Stomach (tissue), 19 donors: ENCODE measurements at places on chromosomes 12 and 14. TPM values are rescaled to one million over a fixed set of nuclear protein-coding genes. Genes with fewer than 3 reads are reported as not detected.
A peak's percentile ranks its signal among the peaks of the same experiment; 100 is the strongest.

C14orf180 gene
- total RNA-seq = 3.8 TPM

SERPINA12 gene
- total RNA-seq = not detected

L2HGDH gene
- total RNA-seq = 2.9 TPM

PRICKLE1 gene
- 15.1 TPM for total RNA-seq

AKAP3 gene
- total RNA-seq = 0.29 TPM

HOXC13 gene
- not detected for total RNA-seq

SIRT4 gene
- 5.3 TPM for total RNA-seq

METTL17 gene
- total RNA-seq = 125 TPM

CPNE6 gene
- not detected for total RNA-seq

SLCO1B3 gene
- total RNA-seq = not detected

PPP4R4 gene
- total RNA-seq = 11.7 TPM

APOLD1 gene
- total RNA-seq = 39.7 TPM

ART4 gene
- total RNA-seq = 2.0 TPM

GDF3 gene
- not detected for total RNA-seq

TTC9 gene
- 1.8 TPM for total RNA-seq

- DNase-seq = peak; percentile 70
These were observed 539 bp upstream of the HMGA2 start for GRCh38 chr12:65823513-65824375.

DNA sequence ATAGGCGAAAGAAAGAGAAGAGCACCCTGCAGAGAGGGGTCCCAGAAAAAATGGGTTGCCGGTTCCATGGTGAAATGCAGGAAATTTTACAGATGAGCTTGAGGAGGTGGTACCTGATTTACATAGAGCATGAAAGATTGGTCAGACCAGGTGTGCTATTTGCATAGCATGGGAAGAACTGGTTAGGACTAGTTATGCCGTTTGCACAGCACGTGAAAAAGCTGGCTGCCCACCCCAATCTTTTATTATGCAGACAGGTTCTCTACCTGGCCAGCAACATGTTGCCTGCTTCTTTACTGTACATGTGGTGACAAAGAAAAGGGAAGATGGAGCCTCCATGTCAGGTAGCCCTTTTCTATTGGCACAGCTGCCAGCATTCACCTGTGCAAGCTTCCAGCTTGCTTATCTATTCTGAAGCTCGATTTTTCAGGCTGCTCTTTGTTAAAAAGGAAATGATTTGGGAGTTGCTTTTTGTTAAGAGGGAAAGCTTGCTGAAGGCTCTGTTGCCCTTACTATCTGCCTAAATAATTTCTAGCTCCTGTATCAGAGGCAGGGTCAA is 62.9 kb upstream of the ELK3 start:
- peak; percentile 39 for DNase-seq

DNA sequence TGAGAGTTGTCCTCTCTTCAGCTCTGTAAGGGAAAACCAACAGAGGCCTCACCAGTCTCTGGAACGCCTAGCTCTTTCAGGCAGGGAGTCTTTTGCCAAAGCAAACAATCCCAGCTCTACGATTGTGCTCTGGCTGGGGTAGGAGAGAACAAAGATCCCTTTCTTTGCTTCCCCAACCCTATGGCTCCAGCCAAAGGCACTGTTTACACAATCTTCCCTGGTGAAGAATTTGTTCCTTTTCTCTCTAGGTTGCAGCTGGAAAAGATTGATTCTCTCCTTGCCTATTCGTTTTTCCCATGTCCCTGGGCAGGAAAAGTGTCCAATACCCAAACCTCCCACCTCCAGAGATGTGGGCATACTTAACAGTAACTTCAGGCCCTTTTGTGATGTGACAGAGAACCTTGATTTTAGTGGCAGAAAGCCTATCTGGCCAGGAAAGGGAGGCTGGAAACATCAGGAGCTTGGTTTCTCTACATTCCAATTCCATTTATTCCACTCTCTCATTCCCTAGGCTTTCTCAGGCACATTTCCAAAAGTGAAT is 16.8 kb downstream of the ATP5MC2 start:
- DNase-seq = peak; percentile 88

GRCh38 chr14:27668531-27668930 is 1070.7 kb upstream of the NOVA1 start:
- DNase-seq = no peak

DNA sequence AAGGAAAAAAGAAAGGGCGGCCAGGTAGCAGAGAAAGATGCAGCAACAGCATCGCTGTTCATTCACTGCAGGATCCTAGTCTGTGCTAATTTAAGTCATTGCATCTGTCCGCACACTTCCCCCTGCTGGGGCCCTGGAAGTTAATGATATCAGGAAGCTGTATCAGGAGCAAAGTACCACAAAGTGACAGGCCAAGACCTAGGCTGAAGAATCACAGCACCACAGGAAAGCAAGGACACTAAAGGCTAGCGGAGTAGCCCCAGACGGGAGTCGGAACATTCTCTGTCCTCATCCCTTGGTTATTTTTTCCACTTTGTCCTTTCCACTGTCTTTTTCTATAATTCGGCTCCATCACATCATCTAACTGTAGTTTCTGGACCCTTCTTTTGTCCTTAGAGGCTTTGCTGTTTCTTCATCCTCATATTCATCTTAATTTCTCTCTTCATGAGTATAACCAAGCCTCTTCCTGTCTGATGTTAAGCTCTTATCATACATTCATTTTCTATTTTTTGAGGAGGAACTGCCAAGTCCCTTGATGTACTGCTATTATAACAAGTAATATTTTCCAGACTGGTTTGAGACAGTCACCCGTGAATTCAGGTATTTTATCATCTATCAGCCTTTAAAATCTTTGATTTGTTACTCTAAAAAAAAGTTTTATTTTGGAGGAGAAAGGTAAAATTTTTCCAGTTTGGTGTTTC is 28.3 kb downstream of the DUSP16 start:
- DNase-seq = no peak

GRCh38 chr14:98606816-98607215 is 665.2 kb downstream of the BCL11B start:
- no peak for DNase-seq

DNA sequence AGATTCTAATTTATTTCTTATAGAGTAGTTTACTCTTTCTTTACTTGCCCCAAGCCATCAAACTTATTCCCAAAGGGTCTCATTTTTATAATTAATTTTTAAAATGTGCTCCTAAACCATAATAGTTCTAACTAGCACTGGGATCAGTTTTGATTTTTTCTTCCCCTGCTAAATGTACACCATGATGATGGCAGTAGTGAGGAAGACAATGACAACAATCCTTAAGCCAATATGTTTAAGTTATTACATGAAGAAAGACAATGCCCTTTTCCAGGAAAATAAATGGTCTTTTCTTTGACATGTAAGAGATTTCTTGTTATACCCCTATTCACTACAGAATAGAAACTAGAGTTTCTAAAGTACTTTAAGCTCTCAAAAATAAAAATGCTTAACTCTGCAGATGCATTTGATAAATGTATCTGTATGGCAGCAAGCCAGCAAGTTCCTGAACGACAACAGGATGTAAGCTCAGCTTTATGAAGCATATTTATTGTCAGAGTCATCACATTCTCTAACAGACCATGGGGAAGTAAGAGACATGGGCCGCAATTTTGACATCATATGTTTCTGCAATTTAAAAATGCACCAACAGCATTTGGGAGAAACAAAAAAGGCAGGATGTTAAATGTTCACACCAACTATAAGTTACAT is 36.0 kb upstream of the SNX6 start:
- no peak for DNase-seq

GRCh38 chr12:69042557-69042956 is 109.6 kb upstream of the CPM start:
- no peak for DNase-seq

GRCh38 chr14:67141146-67141900 is 47.9 kb upstream of the GARIN2 start:
- no peak for DNase-seq

- DNase-seq = no peak
These were observed 40.6 kb downstream of the SPRING1 start for GRCh38 chr12:116697305-116697704.

DNA sequence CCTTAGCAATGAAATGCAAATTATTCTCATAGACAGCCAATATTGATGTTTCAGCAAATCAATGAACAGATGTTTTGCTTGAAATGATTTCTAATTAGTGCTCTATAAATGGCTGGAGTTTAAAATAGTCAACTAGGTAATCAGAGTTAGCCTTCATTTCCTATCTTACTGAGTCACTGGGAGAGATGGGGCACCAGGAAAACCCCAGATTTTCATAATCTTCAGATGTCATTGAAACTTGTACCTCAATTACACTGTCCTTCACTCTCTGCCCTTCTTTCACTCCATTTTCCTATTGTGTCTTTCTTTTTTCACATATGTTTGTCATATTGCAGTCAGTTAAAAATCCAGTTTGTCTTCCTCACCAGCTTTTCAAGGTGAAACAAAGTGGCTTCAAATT is 92.7 kb downstream of the C12orf75 start:
- no peak for DNase-seq

GRCh38 chr14:34398024-34398423 is 64.0 kb downstream of the SPTSSA start:
- no peak for DNase-seq

DNA sequence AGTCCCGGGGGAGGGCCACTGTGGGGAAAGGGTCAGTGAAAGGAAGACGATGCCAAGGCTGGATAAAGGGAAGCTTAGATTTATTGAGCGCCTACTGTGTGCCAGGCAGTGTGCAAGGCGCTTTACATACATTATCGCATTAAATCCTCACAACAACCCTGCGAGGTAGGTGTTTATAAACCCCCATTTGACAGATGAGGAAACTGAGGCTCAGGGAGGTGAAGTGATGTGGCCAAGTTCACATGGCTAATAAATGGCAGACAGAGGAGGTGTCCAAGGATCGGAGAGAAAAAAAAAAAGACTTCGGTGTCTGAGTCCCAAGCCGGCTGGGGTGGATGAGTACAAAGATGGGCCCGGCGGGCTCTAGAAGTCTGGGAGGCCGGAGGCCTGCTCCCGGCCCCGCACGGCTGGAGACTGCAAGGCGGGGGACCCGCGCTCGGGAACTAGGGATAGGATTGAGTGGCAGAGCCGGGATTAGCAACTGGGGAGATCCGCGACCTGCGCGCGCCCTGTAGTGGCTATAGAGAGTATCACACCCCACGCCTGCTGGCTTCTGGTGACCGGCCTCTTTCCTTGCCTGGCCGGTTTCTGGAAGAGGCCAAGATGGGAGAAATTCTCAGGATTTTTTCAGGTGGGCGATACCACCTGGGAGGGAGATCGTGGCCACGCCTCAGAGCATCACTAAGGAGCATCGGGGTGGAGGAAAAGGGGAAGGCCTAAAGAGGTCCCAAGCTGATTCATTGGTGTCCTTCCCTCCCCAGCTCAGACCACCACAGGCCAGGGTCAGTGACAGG is 3.9 kb downstream of the DDN start:
- DNase-seq = peak; percentile 86

DNA sequence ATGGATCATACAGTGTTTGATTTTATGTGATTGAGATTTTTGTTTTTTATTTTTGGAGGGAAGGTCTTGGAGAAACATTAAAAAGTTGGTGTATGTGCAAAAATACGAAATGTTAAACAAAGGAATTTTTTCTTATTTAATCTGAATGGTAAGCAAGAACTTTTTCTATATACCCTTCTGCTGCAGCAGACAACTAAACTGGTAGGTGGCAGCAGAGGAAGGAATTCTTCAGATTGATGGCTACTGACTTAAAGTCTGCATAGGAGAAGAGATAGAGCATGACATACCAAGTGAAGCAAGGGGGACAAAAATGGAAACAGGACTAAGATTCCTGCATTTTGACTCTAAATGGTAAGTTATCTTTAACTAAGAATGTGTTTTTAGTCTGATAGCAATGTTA is 42.0 kb upstream of the A2ML1 start:
- peak; percentile 39 for DNase-seq

GRCh38 chr14:76115010-76115422 is 36.7 kb upstream of the GPATCH2L start:
- no peak for DNase-seq

GRCh38 chr14:105486974-105487448 is 325 bp downstream of the CRIP1 start:
- DNase-seq = peak; percentile 80

- no peak for DNase-seq
These were observed 1.4 kb downstream of the PCNX4 start for GRCh38 chr14:60093080-60093479.

DNA sequence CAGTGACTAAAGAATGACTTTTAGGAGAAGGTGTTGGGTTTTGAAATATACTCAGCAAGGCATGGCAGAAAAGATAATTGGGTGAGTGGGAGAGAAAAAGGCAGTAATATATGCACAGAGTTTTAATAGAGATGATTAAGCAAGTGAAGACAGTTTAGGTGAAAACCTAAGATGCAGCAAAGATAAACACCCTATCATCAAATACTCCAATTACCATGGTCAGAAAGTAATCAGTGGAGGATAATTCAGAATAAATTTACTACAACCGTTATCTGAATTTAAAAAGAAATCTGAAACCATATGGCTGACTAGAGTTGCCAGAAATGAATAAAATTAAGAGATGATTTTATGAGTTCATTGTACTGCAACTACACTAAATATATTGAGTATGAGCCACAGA is 26.8 kb downstream of the NAA30 start:
- DNase-seq = no peak

- no peak for DNase-seq
These were observed 33.5 kb upstream of the SPIC start for GRCh38 chr12:101441461-101442224.

- no peak for DNase-seq
These were observed 391.9 kb upstream of the ATP2B1 start for GRCh38 chr12:90100579-90100978.

GRCh38 chr14:56846970-56847930 is 37.0 kb upstream of the OTX2 start:
- DNase-seq = no peak
